BJ (cell line): ENCODE measurements at places on chromosomes 12 and 14. TPM values are rescaled to one million over a fixed set of nuclear protein-coding genes. Genes with fewer than 3 reads are reported as not detected.

- no peak for DNase-seq
These were observed 30.7 kb downstream of the VWF start for GRCh38 chr12:6093764-6094163.

DNA sequence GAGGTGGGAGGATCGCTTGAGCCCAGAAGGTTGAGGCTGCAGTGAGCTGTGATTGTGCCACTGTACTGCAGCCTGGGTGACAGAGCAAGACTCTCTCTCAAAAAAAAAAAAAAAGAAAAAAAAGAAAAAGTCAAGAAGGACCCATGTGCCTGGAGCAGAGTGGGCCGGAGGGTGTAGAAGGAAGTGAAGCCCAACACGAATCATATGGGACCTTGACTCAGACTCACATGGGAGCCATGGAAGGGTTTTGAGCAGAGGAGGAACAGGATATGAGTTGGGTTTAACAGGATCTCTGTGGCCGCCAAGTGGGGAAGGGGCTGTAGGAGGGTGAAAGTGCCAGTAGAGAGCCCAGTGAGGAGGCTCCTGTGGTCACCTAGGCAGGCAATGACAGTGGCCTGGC lies 165.4 kb downstream of the PHETA1 start:
- no peak for DNase-seq

GPR65 gene
- polyA plus RNA-seq, result 0.05 and 0.09 TPM in 2 replicates

ACSM4 gene
- not detected in 2 replicates for polyA plus RNA-seq
